ENCODE measurements at places on chromosomes 1 and 21.

DNA sequence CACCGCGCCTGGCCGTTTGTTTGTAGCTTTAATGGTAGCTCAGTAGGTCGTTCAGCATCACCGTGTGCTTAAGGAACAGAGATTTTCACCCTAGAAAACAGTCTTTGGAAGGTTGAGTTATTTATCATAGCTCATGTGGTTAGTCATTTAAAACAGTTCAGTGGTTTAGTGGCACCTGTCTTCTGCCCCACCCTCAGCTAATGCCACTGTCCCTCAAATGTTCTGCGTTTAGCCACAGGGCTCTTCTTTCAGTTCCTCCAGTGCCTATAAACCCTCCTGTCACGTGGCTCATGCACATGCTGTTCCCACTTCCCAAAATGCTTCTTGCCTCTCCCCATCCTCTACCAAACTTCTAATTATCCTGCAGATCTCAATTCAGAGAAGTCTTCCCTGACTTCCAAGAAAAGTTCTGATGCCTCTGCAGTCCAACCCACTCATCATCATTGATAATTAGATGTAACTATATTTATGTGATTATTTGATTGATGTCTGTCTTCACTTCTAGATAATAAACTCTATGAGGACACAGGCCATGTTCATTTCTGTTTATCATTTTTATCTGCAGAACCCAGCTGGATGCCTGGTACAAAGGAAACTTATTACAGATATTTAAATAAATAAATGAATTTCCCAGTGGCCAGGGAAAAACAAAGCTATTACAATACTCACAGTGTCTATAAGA, 14.4 kb upstream of the DIPK1A start:
- H3K4me1 ChIP-seq = peaks cover 15% of the 10 kb centered on the region
- DNase-seq = no peak

GRCh38 chr1:171641076-171641864, 11.2 kb downstream of the MYOC start:
- DNase-seq = no peak
- H3K4me1 ChIP-seq = peaks cover 15% of the 10 kb centered on the region
- no peaks in the 10 kb centered on the region for H3K36me3 ChIP-seq
- H3K27me3 ChIP-seq = no peaks in the 10 kb centered on the region

GRCh38 chr1:44045064-44045463, 13.8 kb upstream of the SLC6A9 start:
- no peaks in the 10 kb centered on the region for H3K27me3 ChIP-seq
- DNase-seq = no peak
- peaks cover 10% of the 10 kb centered on the region for H3K4me1 ChIP-seq
- no peak overlapping the region for H3K27ac ChIP-seq
- H3K4me3 ChIP-seq = no peak overlapping the region

DNA sequence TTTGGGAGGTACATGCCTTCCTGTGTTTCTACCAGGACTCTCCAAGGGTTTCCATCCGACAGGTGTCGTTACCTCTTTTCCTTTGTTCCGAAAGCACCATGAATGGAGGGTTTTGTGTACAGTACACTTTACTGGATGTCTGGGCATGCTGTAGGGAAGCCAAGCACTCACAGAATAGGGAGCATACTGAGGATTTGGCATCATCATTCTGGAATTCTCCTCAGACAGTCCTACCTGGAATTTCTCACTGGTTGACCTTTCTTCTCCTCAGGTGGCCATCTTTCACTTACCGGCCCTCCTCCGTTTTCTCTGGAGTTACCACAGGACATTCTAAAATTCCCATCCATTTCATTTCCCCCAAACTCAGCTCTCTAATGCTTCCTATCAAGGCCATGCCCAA, 5.9 kb upstream of the MPL start:
- H3K27ac ChIP-seq = no peak overlapping the region
- H3K4me1 ChIP-seq = peaks cover 13% of the 10 kb centered on the region
- no peak overlapping the region for H3K4me3 ChIP-seq
- H3K36me3 ChIP-seq = no peaks in the 10 kb centered on the region
- H3K27me3 ChIP-seq = no peaks in the 10 kb centered on the region

GRCh38 chr1:77876884-77877283, 11.5 kb upstream of the NEXN start:
- H3K27ac ChIP-seq = no peak overlapping the region
- no peaks in the 10 kb centered on the region for H3K27me3 ChIP-seq
- peaks cover 9% of the 10 kb centered on the region for H3K36me3 ChIP-seq

DNA sequence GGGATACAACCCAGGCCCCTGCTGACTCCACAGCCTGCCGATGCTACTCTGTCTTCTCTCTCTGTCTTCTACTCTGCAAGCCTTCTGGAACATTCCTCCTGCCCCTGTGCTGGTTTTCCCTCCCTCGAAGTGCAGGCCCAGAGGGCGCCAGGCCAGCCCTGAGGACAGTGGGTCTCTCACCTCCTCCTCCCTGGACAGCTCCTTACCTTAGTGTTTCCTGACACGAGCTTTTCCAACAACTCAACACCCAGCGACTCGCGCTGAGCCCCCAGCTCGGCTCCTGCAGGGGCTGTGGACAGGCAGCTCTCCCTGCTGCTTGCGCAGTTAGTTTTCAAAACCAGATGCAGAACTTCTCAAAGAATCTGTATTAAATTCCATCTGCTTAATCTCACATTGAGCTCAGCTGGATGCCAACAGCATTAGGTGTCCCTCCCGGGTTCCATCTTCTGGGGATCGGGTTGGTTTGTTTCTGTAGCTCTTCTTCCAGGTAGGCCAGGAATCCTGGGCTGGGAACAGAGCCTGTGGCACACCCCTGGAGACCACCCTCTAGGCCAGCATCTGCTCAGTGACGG, 54.2 kb downstream of the PTPRU start:
- H3K36me3 ChIP-seq = peaks cover 6% of the 10 kb centered on the region
- no peak for DNase-seq

DNA sequence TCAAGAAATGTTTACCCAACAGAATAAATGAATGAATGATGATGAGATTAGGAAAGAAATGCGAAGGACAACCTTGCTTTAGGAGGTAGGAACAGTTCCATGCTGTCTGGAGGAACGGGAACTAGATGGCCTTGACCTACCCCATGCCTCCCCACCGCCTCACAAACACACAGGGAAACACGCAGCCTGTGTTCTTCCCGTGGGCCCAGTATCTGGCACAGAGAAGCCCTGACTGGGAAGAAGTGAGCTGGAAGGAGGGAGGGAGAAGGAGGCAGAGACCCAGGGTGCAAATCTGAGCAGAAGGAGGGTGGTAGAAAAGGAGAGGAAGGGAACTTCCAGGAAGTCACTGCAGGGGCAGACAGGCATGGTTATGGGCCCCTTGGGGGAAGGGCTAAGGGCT, 3.5 kb upstream of the ADORA1 start:
- H3K27ac ChIP-seq = no peak overlapping the region
- no peak overlapping the region for H3K4me3 ChIP-seq
- H3K27me3 ChIP-seq = peaks cover 81% of the 10 kb centered on the region

- no peaks in the 10 kb centered on the region for H3K36me3 ChIP-seq
- peaks cover 37% of the 10 kb centered on the region for H3K4me1 ChIP-seq
- DNase-seq = peak; percentile 84
- H3K27ac ChIP-seq = peak overlapping the region; percentile 73
- peaks cover 19% of the 10 kb centered on the region for H3K27me3 ChIP-seq
Measured at GRCh38 chr1:227945891-227946623, 1.7 kb downstream of the WNT9A start.

GRCh38 chr1:2575801-2576663, 10.5 kb upstream of the PRXL2B start:
- H3K4me3 ChIP-seq = no peak overlapping the region
- H3K27me3 ChIP-seq = no peaks in the 10 kb centered on the region
- DNase-seq = peak; percentile 74
- peak overlapping the region; percentile 73 for H3K27ac ChIP-seq
- peaks cover 36% of the 10 kb centered on the region for H3K4me1 ChIP-seq

GRCh38 chr1:177907000-177907399, 62.9 kb downstream of the SEC16B start:
- H3K4me3 ChIP-seq = no peak overlapping the region
- no peaks in the 10 kb centered on the region for H3K27me3 ChIP-seq
- DNase-seq = no peak
- no peaks in the 10 kb centered on the region for H3K36me3 ChIP-seq
- H3K4me1 ChIP-seq = no peaks in the 10 kb centered on the region

GRCh38 chr21:23638131-23638695, 1969.1 kb downstream of the MRPL39 start:
- no peak overlapping the region for H3K4me3 ChIP-seq
- H3K27me3 ChIP-seq = no peaks in the 10 kb centered on the region
- no peaks in the 10 kb centered on the region for H3K4me1 ChIP-seq
- no peak for DNase-seq
- no peak overlapping the region for H3K27ac ChIP-seq

DNA sequence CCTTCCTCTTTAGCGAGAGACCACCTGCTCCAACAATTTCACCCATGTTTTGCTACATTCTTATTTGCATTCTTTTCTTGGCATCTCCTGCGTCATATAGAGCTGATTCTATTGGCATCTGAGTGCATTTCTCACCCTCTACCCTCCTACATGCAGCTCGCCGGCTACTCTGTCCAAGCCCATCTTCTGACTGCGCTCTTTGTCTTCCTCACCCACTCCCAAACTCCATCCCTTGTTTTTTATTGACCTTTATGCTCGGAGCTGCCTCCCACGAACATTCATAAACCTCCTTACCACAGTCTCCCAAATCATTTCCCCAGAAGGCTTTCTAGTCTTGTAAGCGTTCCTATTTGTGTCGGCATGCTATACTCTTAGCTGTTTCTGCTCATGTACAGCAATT, 33.6 kb upstream of the FMN2 start:
- H3K4me1 ChIP-seq = no peaks in the 10 kb centered on the region
- no peak overlapping the region for H3K27ac ChIP-seq
- DNase-seq = no peak
- H3K4me3 ChIP-seq = no peak overlapping the region

- no peaks in the 10 kb centered on the region for H3K4me1 ChIP-seq
- no peaks in the 10 kb centered on the region for H3K36me3 ChIP-seq
- H3K27me3 ChIP-seq = no peaks in the 10 kb centered on the region
- DNase-seq = no peak
- no peak overlapping the region for H3K27ac ChIP-seq
Measured at GRCh38 chr1:62250126-62250726, 55.6 kb downstream of the L1TD1 start.

DNA sequence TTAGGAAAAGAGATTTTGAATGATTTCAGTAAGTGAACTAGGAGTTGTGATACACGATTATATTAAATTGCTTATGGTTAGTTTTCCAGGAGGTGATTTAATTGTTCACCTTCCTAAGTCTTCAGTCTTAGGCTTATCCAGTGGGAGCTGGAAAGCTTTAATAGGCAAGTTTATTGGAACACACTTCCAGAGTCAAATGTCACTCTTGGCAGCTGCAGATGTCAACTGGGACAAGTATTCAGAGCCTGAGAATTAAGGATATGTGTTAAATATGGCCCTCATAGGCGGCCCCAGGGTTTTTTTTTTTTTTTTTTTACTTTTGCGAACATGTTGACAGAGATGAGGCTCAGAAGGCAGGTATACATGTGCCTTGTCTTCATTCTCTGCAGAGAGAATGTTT, 29.2 kb downstream of the UCK2 start:
- H3K4me3 ChIP-seq = no peak overlapping the region
- H3K36me3 ChIP-seq = no peaks in the 10 kb centered on the region
- H3K27me3 ChIP-seq = no peaks in the 10 kb centered on the region
- DNase-seq = no peak

- H3K4me3 ChIP-seq = no peak overlapping the region
- DNase-seq = no peak
- peaks cover 9% of the 10 kb centered on the region for H3K4me1 ChIP-seq
- no peak overlapping the region for H3K27ac ChIP-seq
- H3K27me3 ChIP-seq = no peaks in the 10 kb centered on the region
Measured at GRCh38 chr21:15797577-15798363, 68.0 kb downstream of the USP25 start.

- no peak for DNase-seq
- peaks cover 4% of the 10 kb centered on the region for H3K4me1 ChIP-seq
- H3K27ac ChIP-seq = no peak overlapping the region
- peaks cover 65% of the 10 kb centered on the region for H3K36me3 ChIP-seq
- no peak overlapping the region for H3K4me3 ChIP-seq
- no peaks in the 10 kb centered on the region for H3K27me3 ChIP-seq
Measured at GRCh38 chr1:43414634-43415223, 25.0 kb downstream of the SZT2 start.

DNA sequence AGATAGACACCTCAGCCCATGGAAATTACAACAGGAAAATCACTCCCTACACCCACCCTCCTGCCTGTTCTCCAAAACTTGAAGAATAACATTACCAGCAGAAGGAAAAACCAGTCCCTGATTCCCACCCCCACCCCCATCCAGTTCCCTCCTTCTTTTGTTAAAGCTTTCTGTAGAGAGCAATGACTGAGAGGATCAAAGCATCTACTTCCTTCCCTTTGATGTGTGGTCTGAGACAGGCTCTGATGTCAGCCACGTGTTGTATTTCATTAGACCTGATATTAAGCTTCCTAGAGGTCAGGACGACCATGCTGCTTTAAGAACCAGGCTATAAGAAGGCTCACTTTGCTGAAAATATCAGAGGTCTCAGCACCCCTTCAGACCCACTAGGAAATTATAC, 73.9 kb upstream of the HAO2 start:
- H3K27me3 ChIP-seq = no peaks in the 10 kb centered on the region
- DNase-seq = no peak
- H3K27ac ChIP-seq = no peak overlapping the region

DNA sequence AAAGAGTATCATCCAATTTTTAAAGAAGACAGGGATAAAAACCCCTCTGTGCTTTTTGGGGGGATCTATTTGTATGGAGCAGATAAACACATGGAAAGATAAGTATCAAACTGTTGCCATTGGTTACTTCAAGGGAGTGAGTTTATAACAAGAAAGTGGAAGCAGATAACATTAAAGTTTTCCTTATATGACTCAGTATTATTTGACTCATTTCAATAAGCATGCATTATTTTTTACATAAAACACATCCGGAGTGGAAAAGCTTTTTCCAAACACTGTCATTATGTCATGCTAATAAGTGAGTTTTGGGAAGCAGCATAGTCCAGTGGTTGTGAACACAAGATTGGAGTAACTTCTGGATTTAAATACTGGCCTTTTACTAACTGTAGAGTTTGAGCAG, 452.2 kb downstream of the LTN1 start:
- no peak overlapping the region for H3K4me3 ChIP-seq
- no peaks in the 10 kb centered on the region for H3K27me3 ChIP-seq
- no peaks in the 10 kb centered on the region for H3K36me3 ChIP-seq
- DNase-seq = no peak
- no peaks in the 10 kb centered on the region for H3K4me1 ChIP-seq
- H3K27ac ChIP-seq = no peak overlapping the region

DNA sequence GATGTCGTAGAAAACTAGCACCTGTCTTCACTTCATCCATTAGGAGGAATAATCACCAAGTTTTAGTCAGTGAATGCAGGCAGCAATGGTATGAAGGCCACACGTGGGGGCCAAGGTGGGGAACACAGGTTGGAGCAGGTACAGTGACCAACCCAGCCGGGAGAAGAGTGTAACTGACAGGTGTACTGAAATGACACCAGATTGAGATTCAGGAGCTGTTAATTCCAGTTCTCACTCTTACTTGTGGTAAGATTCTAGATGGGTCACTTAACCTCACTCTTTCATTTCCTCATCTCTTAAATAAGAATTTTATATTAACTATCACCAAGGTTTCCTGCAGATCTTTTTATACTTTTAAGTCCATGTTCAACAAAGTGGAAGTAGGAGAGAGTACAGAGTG, 206.2 kb upstream of the PTBP2 start:
- no peak for DNase-seq
- H3K27ac ChIP-seq = no peak overlapping the region
- H3K36me3 ChIP-seq = no peaks in the 10 kb centered on the region
- H3K27me3 ChIP-seq = no peaks in the 10 kb centered on the region
- no peaks in the 10 kb centered on the region for H3K4me1 ChIP-seq

All from lower lobe of right lung (tissue), 2 donors.